ENCODE measurements at places on chromosomes 1 and 21.

- DNase-seq, result no peak
These were observed 841.5 kb downstream of the KCNT2 start for GRCh38 chr1:195766709-195767108.

DNA sequence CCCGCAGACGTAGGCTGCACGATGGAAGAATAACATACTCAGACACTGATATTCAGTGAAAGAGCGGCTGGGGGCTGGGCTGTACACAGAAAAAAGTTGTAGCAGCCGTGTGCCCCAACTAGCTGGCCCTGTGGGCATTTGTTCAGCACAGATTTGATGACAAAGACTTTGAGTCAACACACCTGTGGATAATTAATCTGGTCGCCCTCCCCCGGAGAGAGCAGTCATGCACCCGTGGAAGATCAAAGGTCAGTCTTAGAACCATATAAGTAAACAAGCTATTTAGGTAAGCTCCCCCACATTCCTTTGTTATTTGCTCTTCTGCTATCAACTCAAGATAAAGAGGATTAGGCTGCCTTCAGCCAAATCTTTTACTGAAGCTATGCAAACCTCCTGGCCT is 148.4 kb upstream of the HMCN1 start:
- no peak for DNase-seq

GRCh38 chr1:204806943-204807687 is 63.5 kb upstream of the NFASC start:
- peak; percentile 97 for DNase-seq

- DNase-seq, result peak; percentile 34
These were observed 92.0 kb downstream of the LAMC2 start for GRCh38 chr1:183277821-183278738.

DNA sequence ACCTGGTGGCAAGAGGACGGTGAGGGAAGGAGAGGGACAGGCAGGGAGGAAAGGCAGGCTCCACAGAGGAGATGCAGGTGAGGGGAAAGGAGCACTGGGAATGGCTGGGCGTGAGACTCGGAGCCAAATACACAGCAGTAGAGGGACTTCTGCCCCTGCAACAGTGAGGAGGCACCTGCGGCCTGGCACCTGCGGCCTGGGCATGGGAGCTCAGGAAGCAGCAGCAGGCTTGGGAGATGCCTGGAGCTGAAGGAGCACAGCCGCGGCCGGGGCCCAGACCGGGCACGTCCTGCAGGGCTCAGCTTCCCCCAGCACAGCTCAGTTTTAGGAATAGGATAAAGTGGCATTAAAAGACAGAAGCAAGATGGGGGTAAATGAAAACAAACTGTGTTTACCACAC is 20.9 kb upstream of the TSPEAR start:
- no peak for DNase-seq

GRCh38 chr21:29056538-29057050 is 16.9 kb downstream of the CCT8 start:
- DNase-seq, result no peak

- no peak for DNase-seq
These were observed 22.5 kb upstream of the RC3H1 start for GRCh38 chr1:174044418-174045222.

DNA sequence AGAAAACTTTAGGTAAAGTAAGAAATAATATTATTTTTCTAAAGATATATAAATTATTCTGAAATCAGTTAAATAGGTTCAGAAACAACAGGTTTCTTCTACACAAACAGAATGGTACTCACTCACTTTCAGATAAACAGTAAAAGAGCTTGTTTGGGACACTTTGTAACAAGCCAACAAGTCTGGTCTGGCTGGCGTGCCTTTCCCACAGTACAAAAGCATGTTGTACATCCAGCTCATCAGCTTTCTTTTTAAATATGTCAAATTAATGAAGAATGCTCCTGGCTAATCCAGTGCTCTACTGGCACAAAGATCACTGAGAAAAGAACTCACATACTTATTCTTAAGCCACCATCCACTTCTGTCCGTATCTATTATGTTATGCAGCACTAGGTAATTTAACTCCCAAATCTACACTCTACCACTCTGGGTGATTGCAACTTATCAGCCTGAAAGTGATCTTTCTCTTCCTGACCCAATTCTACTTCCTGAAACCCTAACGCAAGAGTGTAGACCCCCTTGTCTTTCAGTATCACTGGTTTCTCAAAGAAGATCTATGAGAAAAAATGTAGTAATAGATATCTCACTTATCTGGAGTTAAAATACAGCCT is 32.6 kb downstream of the TRIT1 start:
- DNase-seq, result no peak

DNA sequence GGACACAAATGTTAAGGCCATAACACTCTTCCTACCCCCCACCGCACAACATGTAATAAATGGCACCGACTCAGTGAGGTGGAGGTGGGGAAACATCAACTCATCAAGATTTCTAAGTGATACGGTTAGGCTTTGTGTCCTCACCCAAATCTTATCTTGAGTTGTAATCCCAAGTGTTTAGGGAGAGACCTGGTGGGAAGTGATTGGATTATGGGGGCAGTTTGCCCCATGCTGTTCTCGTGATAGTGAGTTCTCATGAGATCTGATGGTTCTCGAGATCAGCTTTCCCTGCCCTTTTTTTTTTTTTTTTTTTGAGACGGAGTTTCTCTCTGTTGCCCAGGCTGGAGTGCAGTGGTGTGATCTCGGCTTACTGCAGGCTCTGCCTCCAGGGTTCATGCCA is 51.0 kb upstream of the ACTL8 start:
- no peak for DNase-seq

GRCh38 chr1:94236013-94236491 is 1.3 kb downstream of the ARHGAP29 start:
- DNase-seq, result peak; percentile 25

- DNase-seq, result peak; percentile 34
These were observed 722 bp downstream of the LZIC start for GRCh38 chr1:9942399-9942938.

GRCh38 chr1:174239541-174239940 is 80.2 kb downstream of the RABGAP1L start:
- no peak for DNase-seq

GRCh38 chr1:212621043-212621948 is 12.7 kb downstream of the ATF3 start:
- no peak for DNase-seq
